ENCODE measurements at places on chromosomes 2 and 18. TPM values are rescaled to one million over a fixed set of nuclear protein-coding genes. Genes with fewer than 3 reads are reported as not detected.

Gene IL36B
- 0.37 TPM for total RNA-seq

Gene DHRS9
- 3.5 TPM for total RNA-seq

Gene SNTG2
- total RNA-seq, result not detected

Gene ICA1L
- 2.5 TPM for total RNA-seq

Gene CMPK2
- 1.3 TPM for total RNA-seq

Gene LRATD1
- total RNA-seq, result 0.07 TPM

Gene BMP10
- total RNA-seq, result not detected

Gene FAM98A
- total RNA-seq, result 67.6 TPM

Gene ZSWIM2
- total RNA-seq, result not detected

Gene PAX8
- 1.5 TPM for total RNA-seq

Gene KLHL14
- not detected for total RNA-seq
